Thoracic aorta (tissue), 2 donors: ENCODE measurements at places on chromosomes 1 and 21.

DNA sequence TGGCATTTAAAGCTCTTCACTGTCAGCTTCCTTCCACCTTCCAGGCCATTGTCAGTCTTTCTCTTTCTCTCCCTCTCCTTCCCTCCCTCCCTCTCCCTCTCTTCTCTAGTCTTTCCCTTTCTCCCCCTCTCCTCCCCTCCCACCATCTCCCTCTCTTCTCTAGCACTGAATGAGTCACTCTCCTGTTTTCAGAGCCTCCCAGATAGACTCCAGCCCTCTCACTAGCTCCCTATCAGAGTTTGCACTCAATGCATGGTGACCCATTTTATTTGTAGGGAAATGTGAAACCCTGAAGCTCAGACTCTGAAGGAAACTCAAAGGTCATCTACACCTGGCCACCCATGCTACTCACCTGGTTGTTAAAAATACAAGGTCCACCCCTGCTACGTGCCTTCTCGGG is 4.4 kb upstream of the MATN1 start:
- H3K36me3 ChIP-seq: no peaks in the 10 kb centered on the region
- H3K4me3 ChIP-seq: no peak overlapping the region
- H3K27ac ChIP-seq: no peak overlapping the region
- no peak for DNase-seq

- H3K27me3 ChIP-seq: no peaks in the 10 kb centered on the region
- no peak overlapping the region for H3K27ac ChIP-seq
- H3K4me3 ChIP-seq: no peak overlapping the region
- H3K36me3 ChIP-seq: no peaks in the 10 kb centered on the region
- H3K4me1 ChIP-seq: no peaks in the 10 kb centered on the region
- DNase-seq: no peak
These were observed 36.2 kb upstream of the HFM1 start for GRCh38 chr1:91440847-91441246.

DNA sequence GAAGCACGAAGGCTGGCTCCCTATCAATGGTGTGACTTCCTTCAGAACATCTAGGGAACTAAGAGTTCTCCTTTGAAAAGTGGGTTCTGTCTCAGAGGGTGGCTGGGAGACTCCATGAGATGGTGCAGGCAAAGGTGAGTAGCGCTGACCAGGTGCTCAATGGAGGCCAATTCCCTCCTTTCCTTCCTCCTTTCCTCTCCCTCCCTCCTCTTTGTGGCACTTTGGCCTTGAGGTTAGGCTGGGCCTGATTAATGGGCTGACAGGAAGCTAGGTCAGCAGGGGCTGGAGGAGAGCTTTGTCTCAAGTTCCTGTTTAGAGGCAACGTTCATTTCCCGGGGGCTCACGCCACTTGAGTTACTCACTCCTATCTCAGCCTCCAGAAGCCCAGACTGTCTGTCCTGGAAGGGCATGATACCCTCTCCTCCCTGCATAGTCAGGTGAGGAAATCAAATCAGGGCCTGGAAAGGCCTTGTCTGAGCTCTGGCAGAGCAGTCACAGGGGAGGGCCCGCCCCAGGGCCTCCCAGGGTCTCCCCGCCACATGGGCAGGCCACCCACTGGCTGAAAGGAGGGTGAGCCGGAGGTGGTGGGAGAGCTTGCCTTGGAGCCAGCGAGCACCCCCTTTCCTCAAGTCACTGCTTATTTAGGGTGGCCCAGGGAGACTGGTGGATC is 58.4 kb upstream of the SSBP3 start:
- H3K27me3 ChIP-seq: no peaks in the 10 kb centered on the region
- H3K36me3 ChIP-seq: no peaks in the 10 kb centered on the region

- H3K36me3 ChIP-seq: no peaks in the 10 kb centered on the region
- no peaks in the 10 kb centered on the region for H3K27me3 ChIP-seq
- no peak overlapping the region for H3K4me3 ChIP-seq
- DNase-seq: no peak
- no peak overlapping the region for H3K27ac ChIP-seq
- H3K4me1 ChIP-seq: no peaks in the 10 kb centered on the region
These were observed 212.7 kb upstream of the JUN start for GRCh38 chr1:58996341-58997059.

GRCh38 chr1:79507770-79508169 is 501.2 kb upstream of the ADGRL4 start:
- no peak for DNase-seq
- H3K36me3 ChIP-seq: no peaks in the 10 kb centered on the region
- H3K4me1 ChIP-seq: no peaks in the 10 kb centered on the region
- H3K27ac ChIP-seq: no peak overlapping the region

GRCh38 chr1:217322834-217323233 is 308.1 kb downstream of the GPATCH2 start:
- H3K4me1 ChIP-seq: no peaks in the 10 kb centered on the region
- no peaks in the 10 kb centered on the region for H3K27me3 ChIP-seq
- DNase-seq: no peak
- no peaks in the 10 kb centered on the region for H3K36me3 ChIP-seq

- DNase-seq: no peak
- no peak overlapping the region for H3K4me3 ChIP-seq
- H3K27me3 ChIP-seq: no peaks in the 10 kb centered on the region
- no peaks in the 10 kb centered on the region for H3K4me1 ChIP-seq
- H3K36me3 ChIP-seq: no peaks in the 10 kb centered on the region
- no peak overlapping the region for H3K27ac ChIP-seq
These were observed 24.4 kb downstream of the MCOLN2 start for GRCh38 chr1:84972377-84972987.

DNA sequence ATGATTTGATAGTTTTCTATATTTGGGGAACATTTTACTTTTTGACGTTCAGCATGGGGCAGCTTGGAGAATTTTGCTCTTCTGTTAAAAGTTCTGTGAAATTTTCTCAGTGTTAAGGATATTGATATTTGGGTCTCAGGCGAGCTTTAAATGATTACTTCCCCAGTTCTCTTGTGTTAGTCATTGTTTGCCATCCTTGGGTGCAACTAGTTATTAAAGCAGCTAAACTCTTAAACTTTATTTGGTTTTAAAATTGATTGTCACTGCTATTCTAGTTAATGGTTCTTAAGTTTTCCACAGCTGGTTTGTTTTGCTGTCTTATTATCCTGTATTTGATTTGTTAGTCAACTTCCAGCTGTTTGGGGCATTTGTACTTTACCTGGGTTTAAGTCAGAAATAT is 9.0 kb downstream of the COG2 start:
- no peak overlapping the region for H3K4me3 ChIP-seq
- no peaks in the 10 kb centered on the region for H3K4me1 ChIP-seq
- no peaks in the 10 kb centered on the region for H3K36me3 ChIP-seq
- H3K27me3 ChIP-seq: no peaks in the 10 kb centered on the region

DNA sequence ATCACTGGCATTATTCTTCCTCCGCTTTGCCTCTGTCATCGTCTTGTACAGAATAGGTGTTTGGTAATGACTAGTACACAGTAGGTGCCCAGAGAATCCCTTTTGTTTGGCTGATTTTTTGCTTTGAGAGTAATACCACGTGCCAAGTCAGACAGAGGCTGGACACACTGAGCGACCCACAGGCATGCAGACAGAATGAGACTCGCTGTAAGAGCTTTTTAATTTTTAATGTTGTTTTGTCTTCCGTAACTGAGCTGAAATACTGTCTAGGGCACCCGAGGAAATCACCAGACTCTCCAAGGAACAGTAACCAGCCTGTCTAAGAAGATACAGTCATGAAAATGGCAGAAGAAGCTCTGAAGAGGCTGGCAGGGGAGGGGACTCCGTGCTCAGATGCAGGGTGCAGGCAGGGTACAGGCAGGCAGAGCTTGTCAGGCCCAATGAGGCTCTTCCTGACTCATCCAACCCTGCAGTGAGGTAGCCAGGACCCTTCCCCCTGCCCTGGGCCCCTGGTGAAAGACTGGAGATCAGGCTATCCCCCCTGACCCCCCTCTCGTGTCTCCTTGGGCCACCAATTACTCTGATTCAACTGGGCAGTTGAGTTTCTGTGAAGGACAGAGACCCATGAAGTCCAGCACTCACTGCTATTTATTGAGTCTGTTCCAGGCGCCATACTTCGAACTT is 60.1 kb upstream of the ECE1 start:
- H3K27me3 ChIP-seq: no peaks in the 10 kb centered on the region
- H3K4me1 ChIP-seq: peaks cover 7% of the 10 kb centered on the region
- no peak overlapping the region for H3K27ac ChIP-seq
- no peak overlapping the region for H3K4me3 ChIP-seq
- no peak for DNase-seq
- H3K36me3 ChIP-seq: no peaks in the 10 kb centered on the region

DNA sequence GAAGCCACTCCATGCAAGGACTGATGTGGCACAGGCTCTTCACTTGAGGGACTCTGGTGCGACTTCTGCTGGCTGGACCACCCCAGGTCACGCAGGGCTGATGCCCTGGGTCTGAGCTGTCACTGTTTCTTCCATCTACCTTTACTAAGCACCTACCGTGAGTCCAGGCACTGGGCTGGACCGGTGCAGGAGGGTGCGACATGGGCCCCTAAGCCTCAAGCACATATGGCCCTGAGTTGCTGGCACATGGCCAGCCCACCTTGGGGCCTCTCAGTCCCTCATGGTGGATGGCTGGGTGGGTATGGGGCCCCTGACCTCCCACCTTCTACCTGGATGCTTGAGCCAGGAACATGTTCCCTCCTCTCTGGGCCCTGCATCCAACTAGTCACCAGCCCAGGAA is 76.0 kb downstream of the DMRTB1 start:
- H3K4me3 ChIP-seq: no peak overlapping the region
- H3K27ac ChIP-seq: no peak overlapping the region
- no peaks in the 10 kb centered on the region for H3K4me1 ChIP-seq
- no peak for DNase-seq
- no peaks in the 10 kb centered on the region for H3K36me3 ChIP-seq

GRCh38 chr1:28147264-28148094 is 29.0 kb downstream of the PTAFR start:
- H3K36me3 ChIP-seq: no peaks in the 10 kb centered on the region
- no peak for DNase-seq
- no peak overlapping the region for H3K27ac ChIP-seq
- no peak overlapping the region for H3K4me3 ChIP-seq
- no peaks in the 10 kb centered on the region for H3K4me1 ChIP-seq
- H3K27me3 ChIP-seq: no peaks in the 10 kb centered on the region

- H3K4me3 ChIP-seq: no peak overlapping the region
- no peak for DNase-seq
- H3K27ac ChIP-seq: no peak overlapping the region
- H3K4me1 ChIP-seq: peaks cover 31% of the 10 kb centered on the region
- H3K36me3 ChIP-seq: no peaks in the 10 kb centered on the region
These were observed 109.5 kb upstream of the JUN start for GRCh38 chr1:58893257-58893869.

DNA sequence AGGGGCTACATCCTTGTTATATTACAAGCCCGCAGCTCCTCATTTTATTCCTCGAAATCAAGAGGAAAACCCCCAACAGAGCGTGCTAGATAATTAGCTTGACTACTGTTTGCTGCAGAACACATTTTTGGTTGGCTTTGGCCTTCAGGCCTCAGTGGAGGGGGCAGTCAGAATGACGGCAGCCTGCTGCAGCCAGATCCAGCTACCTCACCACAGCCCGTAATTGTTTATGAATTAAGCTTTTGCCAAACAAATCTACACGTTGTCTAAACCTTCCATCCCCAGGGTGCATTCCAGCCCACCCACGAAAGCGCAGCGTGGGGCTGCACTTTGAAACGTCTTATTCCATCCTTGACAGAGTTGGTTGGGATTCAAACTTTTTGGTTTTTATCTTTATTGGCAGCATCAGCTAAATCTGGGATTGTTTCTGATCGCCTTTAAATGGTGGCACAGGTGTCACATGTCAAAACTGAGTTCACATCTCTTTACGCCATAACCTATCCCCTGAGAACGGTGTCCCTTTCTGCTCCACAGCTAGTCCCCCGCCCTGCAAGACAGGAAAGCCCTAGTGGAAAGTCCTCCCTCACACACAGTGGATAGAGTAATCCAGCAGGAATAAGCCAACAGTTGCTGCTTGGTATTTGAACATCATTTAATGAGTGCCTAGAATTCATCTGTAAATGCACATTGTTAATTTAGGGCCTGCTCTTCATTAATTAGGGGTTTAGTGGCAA is 195.5 kb downstream of the LMO4 start:
- no peaks in the 10 kb centered on the region for H3K27me3 ChIP-seq
- no peak for DNase-seq
- H3K4me1 ChIP-seq: no peaks in the 10 kb centered on the region
- H3K27ac ChIP-seq: peak overlapping the region; percentile 47

DNA sequence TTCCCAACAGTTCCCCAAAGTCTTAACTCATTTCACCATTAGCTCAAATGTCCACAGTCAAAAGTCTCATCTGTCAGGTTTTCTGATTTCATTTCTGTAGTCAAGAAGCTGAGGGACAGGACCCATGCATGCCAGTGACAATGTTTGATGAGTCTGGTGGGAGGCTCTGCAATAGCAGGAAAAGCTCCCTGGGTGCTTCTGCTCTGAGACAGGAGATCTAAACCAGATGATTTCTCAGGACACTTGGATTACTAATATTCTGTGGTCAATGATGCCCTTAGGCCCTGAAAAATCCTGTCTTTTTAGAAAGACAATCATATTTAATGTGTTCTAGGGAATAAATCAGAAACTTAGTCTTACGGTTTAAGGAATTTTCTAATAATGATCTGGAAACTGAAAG is 56.4 kb downstream of the PCBP3 start:
- H3K27ac ChIP-seq: no peak overlapping the region
- H3K4me1 ChIP-seq: peaks cover 7% of the 10 kb centered on the region
- H3K4me3 ChIP-seq: no peak overlapping the region
- no peaks in the 10 kb centered on the region for H3K27me3 ChIP-seq
- no peak for DNase-seq

DNA sequence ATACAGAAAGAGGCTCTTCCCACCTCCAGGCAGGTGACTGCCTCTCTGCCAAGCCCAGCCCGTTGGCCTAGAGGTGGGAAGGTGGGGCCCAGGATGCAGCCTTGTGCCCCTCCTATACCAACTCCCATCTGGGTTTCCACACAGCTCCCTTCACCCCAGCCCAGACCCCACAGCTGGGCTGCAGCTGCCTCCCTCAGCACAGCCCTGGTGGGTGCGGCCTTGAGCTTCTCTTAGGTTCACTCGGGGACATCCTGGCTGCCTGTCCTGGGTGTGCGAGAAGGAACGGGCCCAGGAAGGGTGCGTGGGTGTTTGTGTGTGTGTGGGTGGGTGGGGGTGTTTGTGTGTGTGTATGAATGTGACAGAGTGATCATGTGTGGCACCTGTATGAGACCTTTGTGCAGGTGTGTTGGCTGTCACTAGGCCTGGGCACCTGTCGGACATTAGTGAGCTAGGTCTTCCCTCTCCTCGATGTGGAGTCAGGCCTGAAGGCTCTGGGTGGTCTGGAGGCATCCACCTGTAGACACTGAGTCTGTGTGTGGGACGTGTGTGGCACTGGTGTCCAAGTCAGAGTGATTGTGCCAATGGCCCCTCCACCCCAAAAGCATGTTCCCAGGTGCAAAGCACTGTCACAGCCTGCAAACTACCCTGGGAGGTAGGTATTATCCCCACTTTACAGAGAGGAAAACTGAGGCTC is 30.7 kb downstream of the FOXO6 start:
- no peak overlapping the region for H3K4me3 ChIP-seq
- no peak for DNase-seq
- no peak overlapping the region for H3K27ac ChIP-seq
- no peaks in the 10 kb centered on the region for H3K36me3 ChIP-seq
- H3K4me1 ChIP-seq: peaks cover 3% of the 10 kb centered on the region

GRCh38 chr21:14452727-14453241 is 69.8 kb upstream of the HSPA13 start:
- no peaks in the 10 kb centered on the region for H3K36me3 ChIP-seq
- H3K27me3 ChIP-seq: no peaks in the 10 kb centered on the region
- no peak overlapping the region for H3K27ac ChIP-seq
- DNase-seq: no peak
- H3K4me1 ChIP-seq: no peaks in the 10 kb centered on the region
- no peak overlapping the region for H3K4me3 ChIP-seq
